ENCODE measurements at places on chromosomes 11 and 22.

- no peak for DNase-seq
Observed at GRCh38 chr22:38940811-38941384, 16.5 kb upstream of the APOBEC3A start.

DNA sequence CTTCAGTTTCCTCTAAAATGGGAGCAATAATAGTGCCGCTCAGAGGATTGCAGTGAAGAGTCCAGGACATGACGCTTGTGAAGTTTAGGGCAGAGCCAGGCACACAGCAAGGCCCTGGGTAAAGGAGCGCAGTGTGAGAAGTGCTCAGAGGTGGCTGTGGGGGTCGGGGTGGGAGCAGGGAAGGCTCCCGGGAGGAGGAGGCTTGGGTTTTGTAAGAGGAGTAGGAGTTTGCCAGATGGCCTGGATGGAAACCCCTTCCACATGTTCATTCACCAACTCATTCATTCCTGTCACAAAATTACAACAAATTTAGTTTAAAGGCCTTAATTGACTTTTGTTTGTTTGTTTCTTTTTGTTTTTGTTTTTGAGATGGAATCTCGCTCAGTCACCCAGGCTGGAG lies 17.0 kb downstream of the CRYBB2 start:
- DNase-seq = no peak

DNA sequence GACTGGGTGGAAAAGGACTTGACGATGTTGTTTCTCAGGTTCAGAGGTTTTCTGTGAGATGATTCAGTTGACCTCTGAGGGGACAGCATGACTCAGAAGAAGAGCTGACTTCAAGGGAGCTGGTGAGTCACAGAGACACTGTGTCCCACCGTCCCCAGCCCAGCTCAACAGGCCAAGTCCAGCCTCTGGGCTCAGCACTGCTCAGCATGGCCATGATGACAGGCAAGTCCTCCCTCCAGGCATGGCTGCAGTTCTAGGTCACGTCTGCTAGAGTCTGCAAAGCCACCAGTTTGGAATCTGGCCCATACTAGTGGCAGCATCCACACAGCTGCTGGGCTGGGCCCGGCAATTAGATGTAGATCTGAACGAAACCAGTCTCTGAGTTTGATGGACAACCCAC lies 12.9 kb downstream of the TRIM29 start:
- DNase-seq = no peak

- no peak for DNase-seq
Observed at GRCh38 chr11:27619763-27620335, 80.4 kb downstream of the BDNF start.

- DNase-seq = no peak
Observed at GRCh38 chr22:44972363-44973083, 37.3 kb downstream of the PHF21B start.

DNA sequence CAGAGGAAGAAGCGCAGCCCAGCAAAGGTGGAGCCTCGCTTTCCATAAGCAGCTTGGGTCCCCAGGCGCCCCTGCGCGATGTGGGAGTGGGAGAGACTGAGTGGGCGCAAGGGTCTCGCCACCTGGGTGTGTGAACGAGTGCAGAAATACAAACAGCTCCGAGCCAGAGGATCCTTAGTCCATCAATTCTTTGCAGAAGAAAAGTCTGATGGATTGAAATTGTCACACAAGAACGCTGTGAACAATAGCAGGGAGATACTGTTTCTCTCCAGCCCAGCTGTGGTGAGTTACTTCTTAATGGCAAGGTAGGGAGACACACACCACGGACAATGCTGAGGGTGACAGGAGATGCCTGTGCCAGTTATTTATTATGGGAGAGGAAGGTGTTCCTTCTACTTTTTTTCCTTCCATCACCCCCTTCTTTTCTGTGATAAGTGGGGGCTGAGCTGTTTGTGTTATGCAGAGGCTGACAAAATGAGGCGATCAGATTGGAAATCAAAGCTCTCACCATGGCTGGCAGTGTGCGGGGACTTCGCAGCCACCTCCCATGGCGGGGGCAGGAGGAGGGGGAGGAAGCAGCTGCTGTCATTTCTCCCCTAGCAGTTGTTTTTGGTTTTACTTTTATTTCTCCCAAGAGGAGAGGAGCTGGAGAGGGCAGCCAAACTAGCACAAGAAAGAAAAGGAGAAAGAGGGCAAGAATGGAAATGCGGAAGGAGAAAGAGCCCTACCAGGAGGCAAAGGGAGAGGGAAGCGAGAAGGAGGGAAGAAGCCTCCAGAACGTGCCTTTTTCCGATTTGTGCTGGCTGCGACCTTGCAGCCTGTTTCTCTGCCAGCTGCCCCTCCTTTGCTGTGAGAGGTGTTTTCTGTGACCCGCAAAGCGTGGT lies 755.8 kb downstream of the NTM start:
- DNase-seq = peak; percentile 41

DNA sequence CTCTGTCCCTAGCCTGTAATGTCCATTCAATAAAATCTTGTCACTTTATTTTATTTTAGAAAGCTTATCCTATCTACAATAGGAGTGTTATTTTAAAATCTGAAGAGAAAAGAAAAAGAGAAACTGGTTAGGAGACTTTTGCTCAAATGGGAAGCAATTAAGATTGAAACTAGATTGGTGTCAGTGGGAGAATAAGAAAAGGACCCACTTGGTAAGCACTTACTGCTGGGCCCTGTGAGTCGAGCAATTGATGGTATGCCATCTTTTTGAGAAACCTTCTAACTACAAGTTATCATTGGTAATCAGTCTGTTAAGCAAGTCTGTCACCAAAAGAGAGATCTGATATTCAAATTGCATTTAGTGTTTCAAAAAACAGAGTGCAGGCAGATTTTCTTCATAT lies 258.4 kb downstream of the GRM5 start:
- DNase-seq = no peak

DNA sequence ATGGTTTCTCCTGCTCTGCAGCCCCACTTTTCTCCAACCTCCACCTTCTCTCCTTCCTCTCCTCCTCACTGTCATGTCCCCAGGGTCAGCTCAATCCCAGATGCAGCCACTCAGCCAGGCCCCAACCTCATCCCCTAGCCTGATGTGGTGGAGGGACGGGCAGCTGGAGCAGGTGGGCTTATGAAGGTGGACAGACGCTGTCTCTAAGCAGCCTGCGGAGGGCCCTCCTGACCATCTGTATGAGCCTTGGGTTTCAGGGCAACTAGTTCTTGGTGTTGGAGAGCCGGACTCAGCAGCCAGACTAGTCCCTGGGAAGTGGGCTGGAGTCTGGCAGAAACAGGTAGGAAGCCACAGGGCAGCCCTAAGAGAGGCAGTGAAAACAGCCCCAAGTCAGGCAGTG lies 18.1 kb downstream of the CRYBB2 start:
- DNase-seq = no peak
